ENCODE measurements at places on chromosomes 2 and 18.
A peak's percentile ranks its signal among the peaks of the same experiment; 100 is the strongest.

DNA sequence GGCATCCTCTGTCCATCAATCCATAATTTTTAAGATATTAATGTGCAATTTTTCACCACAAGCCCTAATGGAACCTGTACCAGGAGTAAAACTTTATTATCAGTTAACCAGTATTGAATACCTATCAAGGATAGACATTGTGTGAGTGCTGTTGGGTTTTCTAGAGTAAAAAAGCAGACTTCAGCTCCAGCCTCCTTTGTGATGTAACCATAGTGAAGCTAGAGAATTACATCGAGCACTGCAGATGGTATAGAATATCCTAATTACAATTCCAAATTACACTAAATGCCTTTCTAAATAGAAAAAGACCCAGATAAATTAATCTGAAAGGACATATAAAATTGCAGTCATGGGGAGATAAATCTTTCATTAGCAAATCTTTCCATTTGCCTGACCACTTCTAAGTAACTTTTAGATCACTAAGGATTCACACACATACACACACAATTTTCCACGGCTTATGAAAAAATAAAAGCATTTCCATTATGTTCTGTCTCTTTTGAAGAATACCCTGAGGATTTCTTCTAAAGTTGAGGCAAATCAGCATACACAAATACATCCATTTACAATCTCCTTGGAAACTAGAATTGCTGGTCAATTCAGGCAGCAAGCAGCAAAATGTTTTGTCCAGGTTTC is 117.1 kb upstream of the TANK start:
- no peak for DNase-seq

- DNase-seq, result no peak
These were observed 321.2 kb upstream of the FANCL start for GRCh38 chr2:58562276-58562675.

- DNase-seq, result no peak
These were observed 39.0 kb downstream of the ANXA4 start for GRCh38 chr2:69780921-69781320.

DNA sequence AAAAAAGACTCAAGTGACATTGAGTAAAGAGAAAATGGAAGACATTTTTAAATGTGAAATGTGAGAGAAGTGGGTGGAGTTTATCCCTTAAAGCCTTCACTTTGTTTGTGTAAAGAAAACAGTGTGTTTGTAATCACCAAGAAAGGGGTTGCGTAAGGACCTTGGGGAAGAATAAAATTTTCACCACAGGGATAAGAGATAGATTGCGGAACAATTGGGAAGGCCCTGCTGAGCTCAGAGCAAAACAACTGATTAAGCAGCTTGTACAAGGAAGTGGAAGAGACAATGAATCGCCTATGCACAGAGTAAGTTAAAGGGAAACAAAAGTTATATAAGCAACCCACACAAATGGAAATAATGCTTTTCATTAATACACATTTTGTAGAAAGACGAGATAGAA is 327.7 kb downstream of the RAD51AP2 start:
- no peak for DNase-seq

DNA sequence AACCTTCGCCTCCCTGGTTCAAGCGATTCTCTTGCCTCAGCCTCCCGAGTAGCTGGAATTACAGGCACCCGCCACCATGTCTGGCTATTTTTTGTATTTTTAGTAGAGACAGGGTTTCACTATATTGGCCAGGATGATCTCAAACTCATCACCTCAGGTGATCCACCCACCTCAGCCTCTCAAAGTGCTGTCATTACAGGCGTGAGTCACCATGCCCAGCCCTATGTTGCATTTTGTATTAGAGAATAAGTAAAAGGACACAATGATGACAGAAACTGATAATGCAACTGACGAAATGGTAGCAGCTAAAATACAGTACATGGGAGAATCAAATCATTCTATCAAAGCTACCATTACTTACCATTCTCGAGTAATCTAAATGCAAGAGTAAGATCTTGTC is 276.7 kb downstream of the DSEL start:
- peak; percentile 14 for DNase-seq

- no peak for DNase-seq
These were observed 89.9 kb downstream of the MIB1 start for GRCh38 chr18:21830532-21830931.

GRCh38 chr2:133711201-133711600 is 142.9 kb upstream of the NCKAP5 start:
- DNase-seq, result no peak

DNA sequence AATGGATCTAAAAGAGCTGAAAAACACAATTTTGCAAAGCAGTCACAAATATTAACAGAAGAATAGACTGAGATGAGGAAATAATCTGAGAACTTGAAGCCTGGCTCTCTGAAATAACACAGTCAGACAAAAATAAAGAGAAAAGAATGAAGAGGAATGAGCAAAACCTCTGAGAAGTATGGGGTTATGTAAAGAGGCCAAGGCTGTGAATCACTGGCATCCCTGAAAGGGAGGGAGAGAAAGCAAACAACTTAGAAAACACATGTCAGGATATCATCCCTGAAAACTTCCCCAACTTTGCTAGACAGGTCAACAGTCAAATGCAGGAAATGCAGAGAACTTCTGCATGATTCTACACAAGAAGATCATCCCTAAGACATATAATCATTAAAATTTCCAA is 73.5 kb upstream of the LHCGR start:
- no peak for DNase-seq

- no peak for DNase-seq
These were observed 71.4 kb downstream of the KCMF1 start for GRCh38 chr2:85042330-85042729.

- no peak for DNase-seq
These were observed 185.4 kb downstream of the TFCP2L1 start for GRCh38 chr2:121099329-121100290.

- DNase-seq, result no peak
These were observed 57.1 kb downstream of the OXER1 start for GRCh38 chr2:42706836-42707235.

GRCh38 chr2:126887506-126887905 is 11.2 kb upstream of the TEX51 start:
- DNase-seq, result no peak

DNA sequence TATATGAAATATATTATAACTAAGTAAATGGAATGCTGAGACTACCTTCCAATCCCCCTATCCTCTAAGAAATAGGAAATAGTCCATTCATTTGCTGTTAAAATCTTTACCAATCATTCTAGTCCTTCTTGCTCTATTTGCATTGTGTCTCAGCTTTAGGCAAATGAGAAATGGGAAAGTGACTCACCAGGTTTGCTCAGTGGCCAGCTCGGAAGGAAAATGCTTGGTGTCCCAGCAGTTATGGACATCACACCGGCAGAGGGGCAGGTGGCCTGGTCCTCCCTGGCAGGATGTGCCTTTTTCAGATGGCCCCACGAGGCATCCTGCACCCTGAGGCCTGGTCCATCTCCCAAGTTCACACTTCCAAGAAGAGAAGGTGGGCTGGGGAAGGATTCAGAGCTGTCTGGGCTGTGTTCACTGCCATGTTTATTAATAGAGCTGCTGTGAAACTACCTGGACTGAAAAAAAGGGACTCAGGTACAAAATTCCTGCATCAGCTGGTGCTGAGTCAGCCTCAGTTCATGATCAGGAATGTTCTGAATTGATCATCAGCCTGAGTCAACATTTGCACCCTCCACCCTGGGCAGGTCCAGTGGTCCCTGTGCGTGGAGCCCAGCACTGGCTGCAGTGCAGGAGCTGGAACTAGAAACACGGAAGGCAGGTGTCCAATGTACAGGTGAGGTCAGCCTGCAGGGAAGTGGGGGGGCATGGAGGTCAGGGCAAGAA is 60.1 kb upstream of the ARL4C start:
- DNase-seq, result no peak

DNA sequence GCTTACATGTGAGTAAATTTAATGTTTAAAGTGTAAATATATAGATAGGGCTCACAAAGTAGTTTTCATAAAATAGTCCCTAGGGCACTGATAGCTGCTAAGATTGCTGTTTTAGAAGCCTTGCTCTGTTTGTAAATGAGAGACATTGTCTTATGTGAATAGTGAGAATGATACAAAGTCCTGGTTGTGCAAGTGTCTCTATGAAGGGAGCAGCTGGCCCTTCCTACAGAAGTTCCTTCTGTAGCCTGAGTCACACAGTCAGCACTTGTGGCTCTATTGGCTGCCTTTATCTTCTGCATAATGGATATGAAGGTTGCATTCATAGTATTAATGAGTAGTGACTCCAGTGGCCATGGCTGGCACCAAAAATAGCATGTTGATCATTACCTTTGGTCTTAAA is 279.7 kb downstream of the OSR1 start:
- DNase-seq, result no peak

- DNase-seq, result no peak
These were observed 8.4 kb downstream of the GPC1 start for GRCh38 chr2:240443891-240444301.

- no peak for DNase-seq
These were observed 31.3 kb downstream of the MAL start for GRCh38 chr2:95056461-95057459.

- DNase-seq, result no peak
These were observed 51.4 kb downstream of the TRAPPC12 start for GRCh38 chr2:3430740-3431490.

DNA sequence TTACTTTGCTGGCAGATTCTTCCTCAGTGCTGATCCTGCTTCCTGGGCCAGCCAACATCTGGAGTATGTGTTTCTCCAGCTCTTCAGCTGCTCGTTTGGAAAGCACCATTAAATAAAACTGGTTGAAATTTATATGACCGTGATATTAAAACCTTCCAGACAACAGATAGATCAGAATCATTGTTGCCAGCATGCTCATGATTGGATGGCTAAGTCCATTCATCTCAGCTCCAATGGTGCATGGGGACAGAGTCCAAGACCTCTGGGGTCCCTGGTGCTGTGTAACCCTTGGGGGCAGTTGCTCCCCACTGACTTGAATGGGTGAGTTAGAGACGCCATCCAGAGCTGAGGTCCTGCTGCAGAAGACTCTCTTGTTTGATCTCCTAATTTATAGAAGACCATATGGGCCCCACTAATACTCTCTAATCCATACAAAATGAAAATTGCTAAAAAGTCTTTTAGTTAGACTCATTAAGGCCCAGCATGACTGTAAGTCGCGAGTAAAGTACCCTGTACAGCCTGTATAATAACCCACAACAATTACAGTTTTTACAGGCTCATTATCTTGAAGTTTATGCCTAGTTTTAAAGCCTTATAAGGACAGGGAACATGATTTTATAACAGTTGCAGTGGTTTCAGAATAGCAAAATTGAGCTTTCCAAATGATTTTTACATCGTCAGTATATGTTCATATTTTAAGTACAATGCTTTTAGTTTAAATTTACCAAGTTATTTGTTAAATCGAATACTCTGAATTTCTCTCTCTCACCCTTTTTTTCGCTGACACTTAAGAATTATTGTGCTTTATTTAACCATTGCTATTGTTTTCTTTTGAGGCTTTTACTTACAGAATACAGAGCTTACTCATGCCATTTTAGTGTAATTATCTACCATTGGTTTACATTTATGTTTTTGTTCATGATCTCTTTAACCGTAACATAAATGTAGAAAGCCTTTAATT is 60.0 kb downstream of the CABLES1 start:
- DNase-seq, result no peak

DNA sequence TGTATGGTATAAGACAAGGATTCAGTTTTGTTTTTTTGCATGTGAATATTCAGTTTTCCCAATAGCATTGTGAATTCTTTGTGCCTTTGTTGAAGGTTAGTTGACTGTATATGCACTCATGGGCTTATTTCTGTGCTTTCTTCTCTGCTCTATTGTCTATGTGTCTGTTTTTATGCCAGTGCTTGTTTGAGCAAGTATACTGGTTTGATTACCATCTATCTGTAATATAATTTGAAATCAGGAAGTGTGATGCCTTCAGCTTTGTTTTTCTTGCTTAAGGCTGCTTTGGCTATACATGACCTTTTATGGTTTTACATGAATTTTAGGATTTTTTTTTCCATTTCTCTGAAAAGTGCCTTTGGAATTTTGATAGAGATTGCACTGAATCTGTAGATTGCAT is 23.5 kb downstream of the COLEC11 start:
- DNase-seq, result no peak

DNA sequence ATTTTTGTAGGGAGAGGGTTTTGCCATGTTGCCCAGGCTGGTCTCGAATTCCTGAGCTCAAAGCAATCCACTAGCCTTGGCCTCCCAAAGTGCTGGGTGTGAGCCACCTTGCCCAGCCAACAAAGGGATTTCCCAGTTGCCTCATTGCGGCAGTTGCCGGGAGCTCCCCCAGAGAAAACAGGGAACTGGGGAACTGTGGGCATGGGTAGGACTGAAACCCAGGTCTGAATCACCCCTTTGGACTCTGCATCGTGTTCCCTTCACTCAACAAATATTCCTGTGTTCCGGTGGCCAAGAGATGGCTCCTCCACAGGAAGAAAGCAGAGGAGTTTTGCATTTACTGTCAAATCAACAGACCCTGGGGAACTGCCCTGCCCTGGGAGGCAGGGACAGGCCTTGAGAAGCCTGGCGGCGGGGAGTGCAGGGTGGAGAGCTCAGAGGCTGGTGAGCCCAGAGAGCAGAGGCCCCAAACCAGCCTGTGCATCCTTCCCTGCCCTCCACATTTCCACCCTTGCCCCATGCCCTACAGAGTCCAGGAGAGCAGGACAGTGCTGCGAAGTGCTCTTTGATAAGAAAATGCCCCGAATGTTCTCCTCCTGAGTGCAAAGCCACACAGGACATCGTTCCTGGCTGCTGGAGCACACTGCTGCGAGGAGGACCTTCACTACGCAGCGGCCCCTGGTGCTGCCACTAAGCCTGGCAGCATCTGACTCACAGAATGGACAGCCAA is 24.9 kb downstream of the MYO7B start:
- DNase-seq, result no peak

DNA sequence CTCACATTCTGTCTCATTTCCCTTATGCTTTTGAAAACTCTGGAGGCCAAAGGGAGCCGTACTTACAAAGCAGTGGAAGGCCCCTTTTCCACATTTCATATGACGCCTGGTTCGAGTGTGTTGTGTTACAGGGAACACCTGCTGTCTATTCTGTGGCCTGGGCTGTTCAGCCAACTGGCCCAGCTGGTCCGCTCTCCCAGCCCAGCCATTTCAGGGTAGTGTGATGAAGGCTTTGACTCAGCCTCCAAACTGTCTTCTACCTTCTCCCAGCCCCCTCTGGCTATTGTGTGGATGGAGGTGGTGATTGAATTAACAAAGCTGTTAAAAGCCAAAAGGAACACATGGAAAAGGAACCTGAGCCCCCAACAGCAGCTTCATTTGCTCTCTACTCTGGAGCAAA is 233.8 kb downstream of the ICOS start:
- DNase-seq, result no peak

DNA sequence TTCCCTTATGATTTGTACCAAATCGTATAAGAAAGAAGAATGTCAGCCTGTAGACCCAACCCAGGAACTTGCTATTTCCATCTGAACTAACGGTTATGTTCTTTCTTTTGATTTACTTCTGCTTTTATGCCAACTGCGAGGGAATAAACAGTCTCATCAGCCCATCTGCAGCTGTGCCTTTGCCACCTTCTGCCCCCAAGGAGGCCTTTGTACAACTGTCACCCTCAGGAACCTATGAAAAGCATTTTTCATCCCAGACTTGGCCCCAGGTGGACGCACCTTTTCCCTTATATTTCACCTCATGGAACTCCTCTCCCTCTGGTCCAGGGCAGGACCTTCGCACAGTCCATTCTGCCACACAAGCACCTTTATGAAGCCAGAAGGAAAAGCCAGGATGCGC is 109.8 kb downstream of the AOX1 start:
- DNase-seq, result no peak

All from activated CD8-positive, alpha-beta memory T cell treated with anti-CD3 and anti-CD28 coated beads, Interleukin-2, amount 50 U/mL, for 4 hours (primary cell).